ENCODE measurements at places on chromosomes 1 and 21.

GRCh38 chr1:31521761-31522555, 54.4 kb upstream of the TINAGL1 start:
- DNase-seq, result no peak

DNA sequence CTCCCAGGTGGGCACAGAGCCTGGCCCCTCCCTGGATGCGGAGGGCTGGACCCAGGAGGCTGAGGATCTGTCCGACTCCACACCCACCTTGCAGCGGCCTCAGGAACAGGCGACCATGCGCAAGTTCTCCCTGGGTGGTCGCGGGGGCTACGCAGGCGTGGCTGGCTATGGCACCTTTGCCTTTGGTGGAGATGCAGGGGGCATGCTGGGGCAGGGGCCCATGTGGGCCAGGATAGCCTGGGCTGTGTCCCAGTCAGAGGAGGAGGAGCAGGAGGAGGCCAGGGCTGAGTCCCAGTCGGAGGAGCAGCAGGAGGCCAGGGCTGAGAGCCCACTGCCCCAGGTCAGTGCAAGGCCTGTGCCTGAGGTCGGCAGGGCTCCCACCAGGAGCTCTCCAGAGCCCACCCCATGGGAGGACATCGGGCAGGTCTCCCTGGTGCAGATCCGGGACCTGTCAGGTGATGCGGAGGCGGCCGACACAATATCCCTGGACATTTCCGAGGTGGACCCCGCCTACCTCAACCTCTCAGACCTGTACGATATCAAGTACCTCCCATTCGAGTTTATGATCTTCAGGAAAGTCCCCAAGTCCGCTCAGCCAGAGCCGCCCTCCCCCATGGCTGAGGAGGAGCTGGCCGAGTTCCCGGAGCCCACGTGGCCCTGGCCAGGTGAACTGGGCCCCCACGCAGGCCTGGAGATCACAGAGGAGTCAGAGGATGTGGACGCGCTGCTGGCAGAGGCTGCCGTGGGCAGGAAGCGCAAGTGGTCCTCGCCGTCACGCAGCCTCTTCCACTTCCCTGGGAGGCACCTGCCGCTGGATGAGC, 34.2 kb downstream of the TRIM11 start:
- no peak for DNase-seq

DNA sequence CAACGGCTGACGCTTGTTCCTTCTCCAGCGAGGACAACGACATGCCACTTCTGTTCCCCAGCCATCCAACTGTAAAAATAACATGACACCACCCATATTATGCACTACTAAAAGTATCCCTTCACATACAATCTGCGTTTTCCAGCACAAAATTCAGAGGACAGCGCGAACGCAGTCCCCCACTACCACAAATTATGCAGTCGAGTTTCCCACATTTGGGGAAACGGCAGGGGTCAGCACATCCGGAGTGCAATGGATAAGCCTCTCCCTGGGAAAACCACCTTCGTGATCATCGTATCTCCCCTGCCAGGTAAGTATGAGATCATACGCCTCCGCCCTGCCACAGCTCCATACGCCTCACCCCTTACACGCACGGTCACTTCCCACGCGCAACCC, 120.9 kb downstream of the PPIAL4G start:
- no peak for DNase-seq

DNA sequence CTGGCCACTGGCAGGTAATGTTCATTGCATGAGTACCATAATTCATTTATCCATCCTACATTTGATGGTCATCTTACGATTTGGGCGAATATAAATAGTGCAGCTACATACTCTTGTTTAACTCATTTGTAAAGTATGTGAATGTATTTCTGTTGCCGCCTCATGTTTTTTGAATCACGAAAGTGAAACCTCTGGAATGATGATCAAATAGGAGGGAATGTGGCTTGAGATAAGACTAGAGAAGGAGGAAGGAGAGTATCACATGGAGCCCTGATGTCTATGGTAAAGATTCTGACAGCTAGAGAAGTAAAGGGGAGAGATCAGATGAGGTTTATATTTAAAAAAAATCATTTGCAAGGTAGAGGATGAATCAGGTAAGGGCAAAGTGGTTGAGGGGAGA, 8.0 kb downstream of the MRPS14 start:
- DNase-seq, result no peak

DNA sequence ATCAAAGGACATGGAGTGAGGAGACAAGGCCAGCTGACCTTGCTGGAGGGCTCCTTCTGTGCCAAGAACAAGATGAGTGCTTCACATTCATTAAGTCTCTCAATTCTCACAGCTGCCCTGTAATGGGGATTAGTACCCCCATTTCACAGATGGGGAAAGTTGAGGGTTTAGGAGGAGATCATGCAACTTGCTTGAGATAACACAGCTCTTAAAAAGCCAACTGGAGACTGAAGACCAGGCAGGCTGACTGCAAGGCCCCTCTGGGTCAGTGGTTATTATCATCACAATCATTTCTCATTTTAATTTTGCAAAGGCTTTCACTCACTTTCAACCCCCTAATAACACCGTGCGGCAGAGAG, 46.8 kb downstream of the GPR161 start:
- no peak for DNase-seq

DNA sequence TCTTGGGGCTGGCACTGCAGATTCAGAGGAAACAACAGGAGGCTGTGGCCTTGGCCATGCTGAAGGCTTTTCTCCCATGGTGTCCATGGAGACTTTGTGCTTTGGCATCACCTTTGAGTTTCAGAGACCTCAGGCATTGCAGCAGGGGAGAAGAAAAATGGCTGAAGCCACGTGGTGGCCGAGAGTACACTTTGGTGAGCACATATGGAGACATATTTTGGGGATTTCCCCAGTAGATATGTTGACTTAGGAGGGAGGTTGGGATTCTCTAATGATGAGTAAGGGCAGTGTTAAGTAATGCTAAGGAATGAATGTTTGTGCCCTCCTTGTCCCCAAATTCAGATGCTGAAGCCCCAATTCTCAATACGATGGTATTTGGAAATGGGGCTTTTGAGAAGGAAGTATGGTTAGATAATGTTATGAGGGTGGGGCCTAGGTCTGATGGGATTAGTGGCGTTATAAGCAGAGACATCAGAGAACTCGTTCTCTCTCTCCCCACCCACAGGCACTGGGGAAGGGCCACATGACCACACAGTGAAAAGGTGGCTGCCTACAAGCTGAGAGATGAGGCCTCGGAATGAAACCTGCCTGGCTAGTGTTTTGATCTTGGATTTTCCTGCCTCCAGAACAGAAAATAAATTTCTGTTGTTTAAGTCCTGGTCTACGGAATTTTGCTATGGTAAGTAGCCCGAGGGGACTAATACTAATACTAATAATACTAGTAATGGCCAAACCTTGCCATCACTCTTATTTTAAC, 98.6 kb downstream of the TBX19 start:
- DNase-seq, result no peak

DNA sequence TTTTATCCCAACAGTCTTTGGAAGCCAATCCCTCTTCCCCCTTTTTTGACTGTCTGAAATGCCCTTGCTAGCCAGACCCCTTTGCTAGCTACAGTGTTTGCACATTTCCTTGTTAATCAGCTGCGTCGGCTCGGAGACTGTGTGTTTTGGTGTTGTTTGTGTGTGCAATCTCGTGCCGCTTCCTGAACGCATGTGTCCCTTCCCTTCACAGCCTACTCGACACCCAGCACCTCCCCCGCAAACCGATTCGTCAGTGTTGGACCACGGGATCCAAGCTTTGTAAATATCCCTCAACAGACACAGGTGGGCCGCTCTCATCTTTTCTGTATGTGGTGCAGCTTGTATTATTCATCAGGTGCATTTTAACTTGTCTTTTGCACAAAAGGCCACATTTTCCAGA, 298.7 kb downstream of the TM2D1 start:
- no peak for DNase-seq

DNA sequence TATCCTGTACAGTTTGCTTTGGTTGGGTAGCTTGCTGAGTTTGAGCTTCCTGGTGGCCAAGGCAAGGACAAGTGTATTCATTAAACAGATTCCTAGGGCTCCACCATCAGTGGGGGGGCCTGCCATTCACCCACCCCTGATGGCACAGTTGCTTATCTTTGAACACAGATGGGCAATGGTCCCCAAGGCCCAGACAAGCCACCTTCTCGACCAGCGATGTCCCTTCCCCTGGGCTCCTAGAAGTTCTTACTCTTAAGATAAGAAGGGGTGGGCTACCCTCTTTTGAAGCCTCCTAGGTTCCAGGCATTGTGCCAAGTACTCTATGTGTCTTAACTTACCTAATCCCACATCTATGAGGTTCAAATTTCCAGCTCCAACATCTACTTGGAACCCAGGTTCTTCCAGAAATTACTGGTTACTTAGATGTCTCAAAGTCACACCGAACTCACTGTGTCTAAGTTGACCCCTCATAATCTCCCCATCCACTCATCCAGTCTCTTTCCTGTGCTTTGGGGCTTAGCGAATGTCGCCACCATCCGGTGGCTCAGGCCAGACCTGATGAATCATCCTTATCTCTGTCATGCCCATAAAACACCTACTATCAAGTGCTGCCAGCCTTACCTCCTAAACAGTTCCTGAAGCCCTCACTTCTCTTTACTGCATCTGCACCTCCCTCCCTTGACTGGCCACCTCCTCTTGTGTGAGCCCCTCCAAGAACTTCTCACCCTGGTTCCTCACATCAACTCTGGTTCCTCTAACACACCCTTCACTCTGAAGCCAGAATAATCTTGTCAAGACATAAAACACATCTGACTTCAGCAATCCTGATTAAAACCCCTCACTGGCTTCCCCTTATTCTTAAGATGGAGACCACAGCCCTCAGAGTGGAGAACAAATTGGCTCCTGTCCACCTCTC, 50.1 kb downstream of the KLHDC7A start:
- DNase-seq, result no peak

- peak; percentile 11 for DNase-seq
Measured at GRCh38 chr1:94335950-94336349, 82.2 kb upstream of the ABCD3 start.

DNA sequence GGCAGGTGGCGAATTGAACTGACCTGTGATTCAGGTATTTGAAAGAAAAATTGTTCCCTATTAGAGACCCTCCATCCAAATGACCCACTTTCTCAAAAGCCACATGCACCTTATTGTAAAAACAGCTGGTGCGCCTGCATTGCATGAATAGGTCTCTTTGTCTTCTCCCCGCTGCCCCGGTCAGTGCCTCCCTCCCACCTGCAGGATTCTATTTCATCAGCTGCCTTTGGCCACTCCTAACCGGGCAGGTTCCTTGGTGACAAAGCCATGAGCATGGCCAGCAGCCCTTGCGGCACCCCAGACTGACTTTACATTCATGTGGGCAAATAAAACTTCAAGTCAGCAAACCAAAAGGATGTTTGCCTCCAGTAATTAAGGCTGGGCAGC, 6.4 kb downstream of the TMPRSS3 start:
- no peak for DNase-seq

- DNase-seq, result no peak
Measured at GRCh38 chr1:201628490-201628889, 89.6 kb downstream of the NAV1 start.

GRCh38 chr1:245807306-245807705, 652.5 kb downstream of the KIF26B start:
- DNase-seq, result no peak

- DNase-seq, result no peak
Measured at GRCh38 chr1:1593834-1594601, 5.9 kb downstream of the FNDC10 start.
